ENCODE measurements at places on chromosomes 2 and 18.

DNA sequence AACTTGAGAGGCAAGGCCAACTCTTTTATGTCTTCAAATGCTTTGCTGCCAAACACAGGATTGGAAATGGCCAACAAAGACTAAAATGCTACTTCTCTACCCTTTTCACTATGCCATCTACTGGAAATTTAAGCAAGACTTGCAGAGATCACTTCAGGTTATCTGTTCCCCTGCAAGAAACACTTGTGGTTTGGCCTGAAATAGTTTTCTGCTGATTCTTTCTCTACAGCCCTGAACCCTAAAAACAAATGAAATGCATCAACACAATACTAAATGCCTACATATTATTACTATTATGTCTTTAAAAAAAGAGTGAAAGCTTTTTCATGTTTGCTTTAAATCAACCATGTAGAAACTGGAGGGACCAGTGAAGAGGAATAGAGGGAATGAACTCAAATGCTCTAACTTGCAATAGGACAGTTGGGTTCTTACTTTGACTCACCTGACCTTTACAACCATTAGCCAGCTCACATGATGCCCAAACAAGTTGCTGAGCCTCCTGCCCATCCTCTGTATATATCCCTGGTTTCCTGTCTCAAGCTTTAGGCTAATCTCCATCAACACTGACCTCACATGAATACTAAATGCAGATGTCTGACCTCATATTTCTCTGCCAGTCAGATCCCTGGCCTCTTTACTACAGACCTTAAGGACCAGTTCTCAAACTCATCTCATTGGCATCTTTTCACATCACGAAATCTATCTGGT is 17.5 kb upstream of the ADAM17 start:
- no peak overlapping the region for H3K4me3 ChIP-seq
- H3K27ac ChIP-seq = no peak overlapping the region
- H3K36me3 ChIP-seq = no peaks in the 10 kb centered on the region
- H3K4me1 ChIP-seq = peaks cover 21% of the 10 kb centered on the region
- H3K27me3 ChIP-seq = no peaks in the 10 kb centered on the region

- peaks cover 11% of the 10 kb centered on the region for H3K27me3 ChIP-seq
- H3K4me1 ChIP-seq = peaks cover 2% of the 10 kb centered on the region
- H3K4me3 ChIP-seq = no peak overlapping the region
These were observed 193.8 kb downstream of the RPIA start for GRCh38 chr2:88885275-88885674.

- DNase-seq = no peak
- H3K4me3 ChIP-seq = no peak overlapping the region
- no peaks in the 10 kb centered on the region for H3K27me3 ChIP-seq
These were observed 1341.8 kb upstream of the NXPH2 start for GRCh38 chr2:140122001-140122400.

- no peaks in the 10 kb centered on the region for H3K36me3 ChIP-seq
- no peak overlapping the region for H3K27ac ChIP-seq
- H3K4me1 ChIP-seq = no peaks in the 10 kb centered on the region
- H3K4me3 ChIP-seq = no peak overlapping the region
These were observed 30.7 kb downstream of the CNGA3 start for GRCh38 chr2:98376996-98377395.

DNA sequence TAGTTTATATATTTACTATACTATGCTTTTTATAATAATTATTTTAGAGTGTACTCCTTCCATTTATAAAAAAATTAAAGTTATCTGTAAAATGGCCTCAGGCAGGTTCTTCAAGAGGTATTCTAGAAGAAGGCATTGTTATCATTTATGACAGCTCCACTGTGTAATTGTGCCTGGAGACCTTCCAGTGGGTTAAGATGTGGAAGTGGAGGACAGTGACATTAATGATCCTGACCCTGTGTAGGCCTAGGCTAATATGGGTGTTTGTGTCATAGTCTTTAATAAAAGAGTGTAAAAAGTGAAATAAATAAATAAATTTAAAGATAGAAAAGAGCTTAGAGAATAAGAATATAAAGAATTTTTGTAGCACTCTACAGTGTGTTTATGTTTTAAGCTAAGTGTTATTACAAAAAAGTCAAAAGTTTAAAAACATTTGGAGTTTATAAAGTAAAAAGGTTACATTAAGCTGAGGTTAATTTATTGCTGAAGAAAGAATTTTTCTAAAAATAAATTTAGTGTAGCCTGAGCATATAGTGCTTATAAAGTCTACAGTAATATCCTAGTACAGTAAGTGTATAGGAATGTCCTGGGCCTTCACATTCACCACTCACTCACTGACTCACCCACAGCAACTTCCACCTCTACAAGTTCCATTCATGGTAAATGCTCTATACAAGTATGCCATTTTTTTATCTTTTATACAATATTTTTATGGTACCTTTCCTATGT is 190.0 kb upstream of the SESTD1 start:
- H3K27ac ChIP-seq = no peak overlapping the region
- H3K4me1 ChIP-seq = no peaks in the 10 kb centered on the region
- H3K36me3 ChIP-seq = no peaks in the 10 kb centered on the region
- no peak for DNase-seq
- no peak overlapping the region for H3K4me3 ChIP-seq
- H3K27me3 ChIP-seq = no peaks in the 10 kb centered on the region

DNA sequence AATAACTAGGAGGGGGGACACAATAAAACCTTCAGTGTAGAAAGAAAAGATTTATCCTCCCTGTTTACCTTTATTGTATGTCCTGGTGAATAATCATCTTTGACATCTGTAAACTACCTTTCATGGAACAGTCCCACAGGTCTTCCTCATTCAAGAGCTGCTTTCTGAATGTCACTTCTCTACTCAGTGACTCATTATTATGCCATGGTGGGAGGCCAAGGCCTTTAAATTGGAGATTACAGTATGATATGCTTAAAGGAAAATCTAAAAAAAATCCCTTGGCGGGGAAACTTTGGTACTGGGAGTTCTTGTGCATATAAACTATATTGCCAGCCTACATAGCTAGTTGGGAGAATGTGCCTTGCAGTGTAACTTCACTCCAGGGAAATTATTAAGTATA is 713.0 kb downstream of the TDRD15 start:
- no peak for DNase-seq
- H3K36me3 ChIP-seq = no peaks in the 10 kb centered on the region
- H3K4me3 ChIP-seq = no peak overlapping the region
- no peaks in the 10 kb centered on the region for H3K27me3 ChIP-seq
- no peaks in the 10 kb centered on the region for H3K4me1 ChIP-seq
